ENCODE measurements at places on chromosomes 7 and 10.

DNA sequence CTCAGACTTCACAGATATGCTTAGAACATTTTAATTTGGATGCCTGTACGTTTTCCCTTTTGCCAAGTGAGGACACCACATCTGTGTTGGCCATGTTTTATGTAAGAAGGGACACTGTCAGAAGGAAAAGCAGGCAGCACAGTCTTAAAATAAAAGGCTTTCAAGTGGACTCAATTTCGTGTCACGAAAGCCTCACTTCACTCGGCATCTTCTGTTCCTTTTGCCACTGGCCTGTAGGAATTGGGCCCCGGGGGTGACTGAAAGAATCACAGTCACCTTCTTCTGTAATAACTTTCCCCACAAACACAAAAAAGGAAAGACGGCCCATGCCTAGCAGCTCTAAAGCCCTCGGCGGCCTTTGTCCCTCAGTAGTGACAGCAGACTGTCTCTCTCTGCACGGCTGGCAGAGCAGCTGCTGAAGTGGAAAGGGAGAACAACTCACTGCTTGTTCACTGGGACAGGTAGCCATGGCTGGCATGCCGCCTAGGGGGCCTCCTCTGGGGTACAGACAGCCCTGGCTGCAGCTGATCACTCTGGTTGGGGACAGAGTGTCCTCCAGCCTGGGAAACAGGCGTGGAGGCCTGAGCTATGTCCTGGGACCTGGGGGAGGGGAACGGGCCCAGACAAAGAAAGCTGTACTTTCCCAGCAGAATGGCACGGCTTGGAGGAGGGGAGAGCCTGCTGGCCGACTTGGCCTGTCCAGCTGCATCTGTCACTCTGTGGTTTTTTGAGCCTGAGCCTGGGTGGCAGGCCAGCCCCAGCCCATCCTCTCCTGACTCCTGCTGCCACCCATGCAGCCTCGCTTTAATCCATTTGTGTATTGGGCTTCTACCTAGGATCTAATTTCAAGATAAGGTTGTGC lies 4.4 kb downstream of the RASSF4 start:
- DNase-seq, result no peak

- peak; percentile 43 for DNase-seq
Observed at GRCh38 chr7:154744256-154744860, 258.6 kb downstream of the PAXIP1 start.

GRCh38 chr10:55220975-55221374 lies 419.9 kb upstream of the PCDH15 start:
- DNase-seq, result no peak

DNA sequence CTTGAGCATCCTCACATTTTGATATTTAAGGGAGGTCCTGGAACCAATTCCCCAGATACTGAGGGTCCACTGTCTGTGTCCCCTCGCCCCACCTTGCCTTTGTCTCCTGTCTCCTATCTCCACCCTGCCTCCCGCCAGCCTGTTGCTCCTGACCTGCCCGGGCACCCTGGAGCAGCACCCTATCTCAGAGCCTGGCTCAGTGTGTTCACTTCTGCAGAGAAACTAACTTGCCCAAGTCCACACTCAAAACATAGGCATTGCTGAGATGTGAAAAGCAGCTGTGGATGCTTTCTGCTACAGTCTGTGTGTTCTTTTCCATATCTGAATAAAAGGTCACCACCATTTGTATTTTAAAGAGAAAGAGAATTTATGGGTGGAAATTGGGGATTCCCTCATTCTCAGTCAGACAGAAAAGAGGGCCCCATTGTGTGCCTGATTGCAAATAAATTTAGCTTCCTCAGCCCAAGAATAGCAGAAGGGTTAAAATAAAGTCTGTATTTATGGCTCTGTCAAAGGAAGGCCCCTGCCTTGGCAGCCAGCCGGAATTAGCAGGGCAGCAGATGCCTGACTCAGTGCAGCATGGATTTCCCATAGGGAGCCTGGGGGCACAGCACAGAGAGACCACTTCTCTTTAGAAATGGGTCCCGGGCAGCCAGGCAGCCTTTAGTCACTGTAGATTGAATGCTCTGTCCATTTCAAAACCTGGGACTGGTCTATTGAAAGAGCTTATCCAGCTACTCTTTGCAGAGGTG lies 161.3 kb downstream of the EGFR start:
- DNase-seq, result no peak

GRCh38 chr10:1461016-1461415 lies 276.3 kb downstream of the ADARB2 start:
- DNase-seq, result no peak
